ENCODE measurements at places on chromosomes 5 and 9. TPM values are rescaled to one million over a fixed set of nuclear protein-coding genes. Genes with fewer than 3 reads are reported as not detected.

ROPN1L gene
- total RNA-seq, result 2.2 TPM

SLC28A3 gene
- not detected for total RNA-seq

MEGF10 gene
- 3.4 TPM for total RNA-seq

GRXCR2 gene
- total RNA-seq, result not detected

GPR150 gene
- total RNA-seq, result 0.13 TPM

WDR38 gene
- total RNA-seq, result not detected

ZNF622 gene
- total RNA-seq, result 24.9 TPM

MTMR12 gene
- total RNA-seq, result 25.3 TPM

MEGF9 gene
- total RNA-seq, result 5.7 TPM

GRM6 gene
- not detected for total RNA-seq

ARID3C gene
- 0.25 TPM for total RNA-seq

LHX6 gene
- total RNA-seq, result 1.9 TPM

PALM2AKAP2 gene
- under 0.01 TPM for total RNA-seq

LOX gene
- total RNA-seq, result 52.9 TPM

PCDHB4 gene
- under 0.01 TPM for total RNA-seq

SLC36A2 gene
- not detected for total RNA-seq

HSPA4 gene
- 89.5 TPM for total RNA-seq

SCGB3A2 gene
- total RNA-seq, result not detected

ACTBL2 gene
- total RNA-seq, result not detected

SOHLH1 gene
- not detected for total RNA-seq

LCN1 gene
- total RNA-seq, result not detected

MEIKIN gene
- total RNA-seq, result not detected
